Stimulated activated CD4-positive, alpha-beta T cell treated with anti-CD3 and anti-CD28 coated beads, Interleukin-4, amount 100 ng/mL, for 24 hours (primary cell): ENCODE measurements at places on chromosomes 12 and 14.

DNA sequence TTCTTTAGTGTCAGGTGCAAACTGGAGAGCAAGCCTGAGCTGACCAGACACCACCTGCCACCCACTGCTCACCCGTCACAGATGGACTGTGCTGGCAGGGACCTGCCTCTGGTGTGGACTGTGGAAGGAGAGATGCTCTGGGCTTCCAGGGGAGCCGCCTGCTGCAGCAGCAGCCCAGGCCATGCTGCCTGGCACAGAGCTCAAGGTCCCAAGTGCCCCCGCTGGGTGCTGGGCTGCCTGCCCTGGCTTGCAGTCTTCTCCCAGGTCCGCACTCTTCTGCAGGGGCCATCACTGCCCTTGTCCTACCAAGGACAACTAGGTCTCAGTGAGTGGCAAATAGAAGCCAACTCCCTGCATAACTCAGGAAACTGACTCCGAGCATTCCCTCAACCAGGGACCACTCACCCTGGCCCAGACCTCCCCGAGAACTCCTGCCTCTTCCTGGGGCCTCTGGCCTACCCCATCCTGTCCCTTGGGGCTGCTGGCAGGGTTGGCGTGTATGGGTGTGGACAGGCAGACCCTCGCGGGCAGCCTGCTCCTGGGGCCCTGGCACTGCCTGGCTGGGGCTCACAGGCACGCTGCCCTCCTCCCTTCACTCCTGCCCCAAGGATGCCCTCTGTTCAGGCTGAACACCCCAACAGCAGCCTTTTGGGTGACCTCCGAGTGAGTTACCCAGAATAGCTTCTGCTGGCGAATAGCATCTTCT lies 9.3 kb downstream of the AMN start:
- DNase-seq = no peak

- DNase-seq = no peak
These were observed 35.4 kb downstream of the TAOK3 start for GRCh38 chr12:118337194-118337838.

- DNase-seq = no peak
These were observed 1.2 kb downstream of the NT5DC3 start for GRCh38 chr12:103839609-103840461.

- no peak for DNase-seq
These were observed 81.3 kb downstream of the RALGAPA1 start for GRCh38 chr14:35727764-35728163.

GRCh38 chr14:93019367-93019843 lies 96.3 kb downstream of the ITPK1 start:
- no peak for DNase-seq

DNA sequence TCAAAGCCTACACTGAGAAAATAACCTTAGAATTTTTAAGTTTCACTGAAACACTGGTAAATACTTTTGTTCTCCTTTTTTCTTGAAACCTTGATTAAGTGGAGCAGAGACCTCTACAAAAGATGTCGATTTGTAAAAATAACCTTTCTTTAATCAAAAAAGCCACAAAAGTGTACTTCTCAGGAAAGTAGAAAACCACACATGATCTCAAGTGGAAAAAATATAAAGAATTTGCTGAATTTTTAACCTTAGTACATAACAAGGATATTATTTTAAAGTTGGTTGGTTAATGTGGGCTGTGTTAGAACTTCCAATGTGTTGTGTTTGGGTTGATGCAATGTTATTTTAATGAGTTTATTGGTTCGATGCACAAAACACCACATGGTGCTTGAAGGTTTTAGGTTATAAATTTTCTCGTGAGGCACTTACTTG lies 8.6 kb downstream of the LGR5 start:
- no peak for DNase-seq

DNA sequence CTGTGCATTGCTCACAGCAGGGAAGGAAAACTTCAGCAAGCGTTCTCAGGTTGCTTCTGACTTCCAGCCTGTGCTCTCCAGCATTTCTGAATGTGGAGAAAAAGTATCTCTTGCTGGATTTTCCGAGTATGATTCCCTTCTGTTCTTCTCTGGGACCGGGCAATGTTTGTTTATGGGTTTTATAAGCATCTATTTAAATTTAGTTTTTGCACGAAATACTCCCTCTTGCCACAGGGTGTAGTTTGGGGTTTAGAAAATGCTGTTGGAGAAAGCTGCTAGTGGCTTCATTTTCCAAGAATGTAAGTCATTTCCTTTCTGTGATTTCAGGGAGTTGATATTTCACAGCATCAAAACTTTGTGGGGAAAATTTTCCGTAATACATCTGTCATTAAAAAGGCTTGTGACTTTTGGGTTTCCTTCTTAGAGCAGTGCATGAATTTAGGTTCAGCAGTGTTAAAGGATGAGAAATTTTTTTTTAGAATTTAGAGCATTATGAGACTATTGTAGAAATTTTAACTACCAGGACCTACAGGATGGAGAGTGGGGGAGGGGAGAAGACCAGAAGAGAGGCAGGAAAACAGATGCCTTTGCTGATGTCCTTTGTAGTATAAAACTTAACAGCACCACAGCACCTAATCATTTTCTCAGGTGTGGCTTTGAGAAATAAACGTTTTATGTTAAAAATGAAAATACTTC lies 1.5 kb downstream of the FRMD6 start:
- no peak for DNase-seq

DNA sequence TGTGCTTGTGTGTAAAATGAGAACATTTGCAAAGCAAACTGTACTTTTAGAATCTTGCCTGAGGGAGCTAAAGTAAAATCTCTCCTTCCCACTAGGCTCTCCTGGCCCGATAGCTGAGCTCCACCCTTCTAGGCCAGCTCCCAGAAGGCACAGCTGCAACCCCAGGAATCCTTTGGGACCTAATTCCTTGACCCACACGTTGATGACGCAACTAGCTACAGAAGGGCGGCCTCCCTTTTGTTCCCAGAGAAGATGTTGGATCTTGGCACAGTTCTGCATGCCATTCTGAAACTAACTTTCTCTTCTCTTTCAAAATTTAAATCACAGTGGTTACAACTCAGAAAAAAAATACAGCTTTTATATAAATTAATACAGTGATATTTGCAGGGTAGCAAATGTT lies 268.1 kb downstream of the EGLN3 start:
- no peak for DNase-seq

DNA sequence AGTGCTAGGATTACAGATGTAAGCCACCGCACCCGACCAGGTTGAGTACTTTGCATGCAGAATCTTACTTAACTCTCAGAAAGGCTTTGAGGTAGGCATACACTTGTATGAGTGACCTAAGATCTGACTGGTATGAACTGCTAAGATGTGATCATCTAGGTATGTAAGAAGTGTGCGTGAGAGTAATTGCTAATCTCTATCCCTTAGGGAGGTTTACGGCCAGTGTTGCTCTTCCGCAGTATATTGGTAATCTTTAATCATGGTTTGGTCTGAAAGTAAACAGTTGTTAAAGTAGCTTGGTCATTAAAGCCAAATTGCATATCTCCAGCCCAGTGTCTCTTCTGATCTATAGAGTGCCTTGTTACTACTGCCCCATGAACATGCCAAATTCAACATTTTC lies 7.8 kb downstream of the UNG start:
- DNase-seq = no peak

GRCh38 chr14:103808403-103809001 lies 38.9 kb downstream of the PPP1R13B start:
- DNase-seq = peak; percentile 75

GRCh38 chr12:12563290-12563928 lies 746 bp upstream of the DUSP16 start:
- no peak for DNase-seq

GRCh38 chr14:73700325-73700724 lies 13.9 kb downstream of the PNMA1 start:
- DNase-seq = no peak
